Sigmoid colon (tissue), 7 donors: ENCODE measurements at places on chromosomes 12 and 14. TPM values are rescaled to one million over a fixed set of nuclear protein-coding genes. Genes with fewer than 3 reads are reported as not detected.
A peak's percentile ranks its signal among the peaks of the same experiment; 100 is the strongest.

NFATC4 gene
- total RNA-seq, result 76.4 TPM

LMO3 gene
- 228 TPM for total RNA-seq

PAX9 gene
- 1.1 TPM for total RNA-seq

TMEM132D gene
- under 0.01 TPM for total RNA-seq

GRCh38 chr12:22656831-22657230, 31.9 kb downstream of the ETNK1 start:
- no peak for DNase-seq

DNA sequence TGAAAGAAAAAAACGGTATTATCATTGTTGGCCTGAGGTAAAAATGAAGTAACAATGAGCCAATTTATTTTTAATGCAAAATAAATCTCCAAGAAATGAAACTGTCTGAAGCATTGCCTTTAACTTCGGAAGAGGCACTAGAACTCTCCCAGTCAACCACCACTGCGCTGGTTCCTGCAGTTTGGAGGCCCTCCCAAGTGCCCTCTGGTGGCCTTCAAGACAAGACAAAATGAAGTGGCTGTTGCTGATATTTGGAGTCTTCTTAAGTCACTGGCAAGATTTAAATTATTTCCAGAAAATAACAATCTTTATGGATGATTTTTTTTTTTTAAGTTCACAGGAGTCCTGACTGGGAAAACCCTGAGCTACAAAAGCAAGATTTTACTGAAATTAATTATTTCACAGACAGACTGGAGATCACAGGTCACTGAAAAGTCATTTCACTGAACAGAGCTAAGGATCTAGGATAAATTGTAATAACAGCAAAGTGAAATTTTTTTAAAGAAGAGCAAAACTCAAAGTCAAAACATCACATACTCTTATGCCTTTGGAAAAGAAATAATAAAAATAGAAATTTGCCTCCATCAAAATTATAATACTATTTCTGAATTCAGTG, 58.2 kb downstream of the DICER1 start:
- DNase-seq, result peak; percentile 85

DNA sequence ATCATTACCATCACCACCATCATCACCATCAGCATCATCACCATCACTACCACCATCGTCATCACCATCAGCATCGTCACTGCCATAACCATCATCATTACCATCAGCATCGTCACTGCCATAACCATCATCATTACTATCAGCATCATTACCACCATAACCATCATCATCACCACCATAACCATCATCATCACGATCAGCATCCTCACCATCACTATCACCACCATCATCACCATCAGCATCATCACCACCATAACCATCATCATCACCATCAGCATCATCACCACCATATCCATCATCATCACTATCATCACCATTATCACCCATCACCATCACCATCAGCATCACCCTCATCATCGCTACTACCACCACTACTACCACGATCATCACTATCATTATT, 493.9 kb upstream of the TBX3 start:
- no peak for DNase-seq

DNA sequence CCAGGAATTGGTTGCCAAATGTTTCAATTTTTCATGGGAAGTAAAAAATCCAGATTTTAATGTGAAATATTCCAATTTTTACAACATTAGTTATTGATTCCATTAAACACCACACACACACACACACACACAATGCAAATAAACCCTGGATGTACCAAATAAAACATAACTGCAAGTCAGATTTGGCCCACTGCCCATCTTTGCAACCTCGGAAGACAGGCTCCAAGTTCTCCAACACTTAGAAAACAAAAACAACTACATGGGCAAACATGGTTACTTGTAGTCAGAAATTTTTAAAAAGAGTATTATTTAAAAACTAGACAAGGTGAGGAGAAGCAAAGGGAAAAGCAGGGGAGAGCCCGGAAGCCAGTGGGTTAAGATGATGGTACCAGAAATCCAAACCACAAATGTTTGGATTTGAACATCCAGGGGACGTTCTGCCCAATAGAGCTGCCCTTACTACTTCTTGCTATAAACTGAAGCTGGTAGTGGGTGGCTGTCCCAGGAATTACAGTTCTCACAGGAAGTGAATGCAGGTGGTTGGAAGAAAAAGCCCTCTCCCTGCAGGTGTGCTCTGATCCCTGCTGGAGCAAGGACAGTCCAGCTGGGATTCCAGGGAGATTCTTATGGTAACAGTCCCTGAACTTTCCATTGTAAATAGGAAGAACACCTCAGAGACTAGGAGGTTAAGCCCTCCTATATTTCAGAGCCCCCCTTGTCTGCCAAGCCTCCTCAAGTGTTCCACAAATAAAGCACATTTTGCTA, 111.7 kb downstream of the SLC25A21 start:
- no peak for DNase-seq

GRCh38 chr12:29428633-29429032, 47.7 kb upstream of the ERGIC2 start:
- no peak for DNase-seq

GRCh38 chr12:57103856-57104255, 7.3 kb downstream of the STAT6 start:
- no peak for DNase-seq
